Kidney (tissue), 22 donors: ENCODE measurements at places on chromosomes 3 and 15. TPM values are rescaled to one million over a fixed set of nuclear protein-coding genes. Genes with fewer than 3 reads are reported as not detected.

The SLC9A9 gene
- total RNA-seq, result 16.5 TPM

The TF gene
- 1.4 TPM for total RNA-seq

The NPAP1 gene
- total RNA-seq, result 0.19 TPM

The XCR1 gene
- 1.4 TPM for total RNA-seq

The LXN gene
- total RNA-seq, result 20.6 TPM

The EPM2AIP1 gene
- total RNA-seq, result 26.5 TPM

DNA sequence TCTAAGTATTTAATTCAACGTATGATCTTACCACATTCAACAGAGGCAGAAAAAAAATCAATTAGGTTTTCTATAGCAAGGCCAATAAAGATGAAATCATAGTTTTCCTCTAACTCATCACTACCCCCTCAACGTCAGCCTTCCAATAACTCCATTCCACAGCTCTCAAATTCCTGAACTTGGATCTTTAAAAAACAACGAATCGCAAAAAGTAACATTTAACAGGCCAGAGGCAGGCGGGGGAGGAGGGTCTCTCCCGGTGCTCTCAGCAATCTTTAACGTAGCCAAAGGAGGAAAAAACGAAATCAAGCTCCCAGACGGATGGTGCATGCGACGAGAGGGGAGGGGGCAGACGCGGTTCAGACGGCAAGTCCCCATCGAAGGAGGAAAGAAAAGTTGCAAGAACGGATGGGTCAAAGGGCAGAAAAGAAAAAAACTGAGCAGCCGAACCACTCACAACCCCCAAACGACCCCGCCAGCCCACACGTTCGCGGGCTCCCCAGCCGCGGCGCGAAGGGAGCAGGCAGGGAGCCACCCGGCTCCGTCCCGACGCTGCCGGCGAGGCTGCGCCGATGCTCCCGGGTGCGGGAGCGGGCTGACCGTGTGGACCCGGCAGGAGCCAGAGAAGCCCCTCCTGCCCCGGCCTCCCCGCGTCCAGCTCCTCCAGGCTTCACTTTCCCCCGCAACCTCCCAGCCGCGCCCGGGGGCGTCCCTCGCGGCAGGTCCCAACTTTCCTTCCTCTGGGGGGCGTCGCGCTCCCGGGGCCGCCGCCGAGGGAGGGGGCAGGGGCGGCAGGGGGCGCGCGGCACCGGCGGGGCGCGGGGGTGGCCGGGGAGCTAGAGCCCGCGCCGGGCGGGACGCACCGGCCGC, 703 bp downstream of the PEAK1 start:
- peak; percentile 51 for DNase-seq

DNA sequence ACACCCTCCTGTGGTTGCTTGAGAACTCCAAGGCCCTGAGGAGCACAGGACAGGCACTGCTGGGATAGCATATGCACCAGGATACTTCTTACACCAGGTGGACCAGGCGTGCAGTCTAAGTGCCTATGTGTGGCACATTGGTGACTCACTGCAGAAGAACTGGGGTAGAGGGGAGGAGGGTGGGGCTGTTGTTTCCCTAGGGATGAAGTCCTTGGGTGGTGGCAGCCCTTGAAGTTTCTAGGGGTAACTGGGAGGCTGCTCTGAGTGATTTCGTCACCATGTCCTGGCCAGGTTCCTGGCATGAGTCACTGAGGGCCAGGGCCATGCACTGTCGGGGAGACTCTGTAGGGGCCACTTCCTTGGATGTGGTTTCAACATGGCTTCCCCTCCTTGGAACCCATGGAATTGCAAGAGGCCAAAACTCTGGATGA, 15.9 kb downstream of the MYZAP start:
- DNase-seq, result no peak

GRCh38 chr15:65583701-65584100, 27.2 kb downstream of the INTS14 start:
- DNase-seq, result peak; percentile 35

- DNase-seq, result no peak
Measured at GRCh38 chr3:46947546-46947901, 29.0 kb downstream of the CCDC12 start.

DNA sequence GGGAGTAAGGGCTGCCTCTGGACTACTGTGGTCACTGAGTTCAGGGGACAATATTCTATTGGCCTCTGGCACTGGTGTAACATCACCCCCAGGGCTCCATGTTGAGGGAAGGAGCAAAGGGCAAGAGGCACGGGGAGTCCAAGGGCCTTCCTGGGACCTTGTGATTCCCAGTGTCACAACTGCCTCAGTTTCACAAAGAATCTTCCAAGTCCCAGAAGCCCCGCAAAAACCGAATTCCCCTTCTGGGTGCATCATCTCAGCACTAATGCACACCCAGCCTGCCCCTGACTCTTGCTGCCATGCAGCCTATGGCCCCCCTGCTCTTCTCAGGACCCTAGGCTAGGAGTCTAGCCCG, 5.5 kb downstream of the AMOTL2 start:
- no peak for DNase-seq

DNA sequence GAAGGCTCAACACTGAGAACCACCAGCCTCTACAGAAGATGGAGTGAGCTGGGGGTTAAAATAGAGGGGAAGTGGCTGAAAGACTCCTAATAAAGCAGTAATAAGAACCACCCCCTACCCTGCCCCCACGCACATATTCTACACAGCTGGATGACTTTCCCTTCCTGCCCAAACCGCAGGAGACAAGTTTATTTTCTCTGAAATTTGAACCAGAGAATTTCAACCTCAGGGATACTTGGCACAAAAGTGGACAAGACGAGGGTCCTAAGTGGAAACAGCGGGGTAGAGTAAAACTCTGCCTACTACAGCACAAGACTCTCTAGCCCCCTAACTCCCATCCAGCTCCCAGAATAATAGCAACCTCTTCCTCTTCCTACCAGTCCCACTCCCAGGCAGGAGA, 28.4 kb downstream of the USF3 start:
- DNase-seq, result peak; percentile 70

- DNase-seq, result no peak
Measured at GRCh38 chr3:30438126-30438525, 168.3 kb upstream of the TGFBR2 start.

GRCh38 chr3:106814231-106814630, 563.0 kb upstream of the CCDC54 start:
- no peak for DNase-seq

DNA sequence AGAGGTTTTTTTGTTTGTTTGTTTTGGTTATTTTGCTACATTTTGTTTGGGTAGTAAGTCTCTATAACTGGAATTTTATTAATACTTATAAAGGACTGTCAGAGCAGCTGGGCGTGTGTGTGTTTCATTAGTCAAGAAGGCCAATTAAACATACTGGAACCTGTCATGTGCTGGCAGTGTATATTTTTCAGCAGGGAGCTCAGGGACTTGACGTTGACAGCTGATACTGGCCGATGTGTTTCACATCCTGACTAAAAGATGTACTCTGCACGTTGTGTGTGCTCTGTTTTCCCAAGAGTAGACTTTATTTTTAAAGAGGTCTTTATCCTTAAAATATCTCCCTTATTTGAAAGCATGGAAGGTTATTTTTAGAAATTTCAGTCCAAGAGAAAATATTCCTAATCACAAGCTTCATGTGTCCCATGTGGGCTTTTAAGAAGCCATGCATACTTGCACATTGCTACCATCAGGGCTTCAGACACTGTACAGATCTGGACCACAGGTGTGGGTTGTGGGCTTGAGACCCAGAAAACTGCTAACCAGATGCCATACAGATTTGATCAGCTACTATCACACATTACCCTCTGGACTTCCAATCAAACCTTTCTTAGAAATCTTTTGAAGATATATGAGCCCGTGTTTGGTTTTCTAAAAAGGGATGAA, 135.9 kb downstream of the FEZF2 start:
- DNase-seq, result no peak

GRCh38 chr15:36886191-36886590, 214.2 kb downstream of the MEIS2 start:
- DNase-seq, result no peak
